Upper lobe of right lung (tissue), 1 donor: ENCODE measurements at places on chromosomes 2 and 18. TPM values are rescaled to one million over a fixed set of nuclear protein-coding genes. Genes with fewer than 3 reads are reported as not detected.

GRCh38 chr2:180374502-180375281, 367.6 kb upstream of the CWC22 start:
- H3K27ac ChIP-seq, result no peak overlapping the region
- no peak for DNase-seq
- no peaks in the 10 kb centered on the region for H3K4me1 ChIP-seq
- no peaks in the 10 kb centered on the region for H3K27me3 ChIP-seq
- H3K4me3 ChIP-seq, result no peak overlapping the region

DNA sequence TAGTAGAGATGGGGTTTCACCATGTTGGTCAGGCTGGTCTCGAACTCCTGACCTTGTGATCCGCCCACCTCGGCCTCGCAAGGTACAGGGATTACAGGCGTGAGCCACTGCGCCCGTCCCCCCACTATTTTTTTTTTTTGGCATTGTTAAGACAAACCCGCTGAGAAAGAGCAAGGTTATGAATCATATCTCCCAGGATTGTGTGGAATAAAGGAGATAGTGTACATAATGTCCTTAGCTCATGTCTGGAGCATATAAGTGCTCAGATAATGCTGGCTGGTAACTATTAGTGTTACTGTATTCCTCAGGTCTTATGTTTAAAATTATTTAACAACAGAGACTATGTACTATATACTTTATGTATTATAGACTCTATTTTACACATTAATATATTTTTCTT, 36.0 kb downstream of the TTC27 start:
- no peak overlapping the region for H3K4me3 ChIP-seq
- no peaks in the 10 kb centered on the region for H3K4me1 ChIP-seq
- H3K36me3 ChIP-seq, result no peaks in the 10 kb centered on the region
- no peak for DNase-seq
- no peak overlapping the region for H3K27ac ChIP-seq

DNA sequence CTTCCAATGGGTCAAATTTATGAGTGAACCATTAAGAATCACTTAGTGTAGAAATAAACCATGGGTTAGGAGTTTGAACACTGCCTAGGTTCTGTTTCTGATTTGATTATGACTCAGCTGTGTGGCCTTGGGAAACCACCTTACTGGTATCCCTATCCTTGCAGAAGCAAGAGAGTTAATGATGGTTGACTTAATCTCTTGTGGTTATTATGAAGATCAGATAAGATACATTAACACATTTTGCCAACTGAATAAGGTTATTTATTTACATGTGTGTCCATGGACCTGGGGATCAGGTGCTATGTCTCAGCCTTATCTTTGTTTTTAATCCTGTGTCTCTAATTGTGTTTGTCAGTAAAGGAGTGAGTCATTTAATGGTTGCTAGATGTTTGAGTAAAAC, 5.4 kb upstream of the KCNJ13 start:
- no peaks in the 10 kb centered on the region for H3K4me1 ChIP-seq
- no peak overlapping the region for H3K4me3 ChIP-seq
- no peak overlapping the region for H3K27ac ChIP-seq
- H3K36me3 ChIP-seq, result peaks cover 7% of the 10 kb centered on the region
- DNase-seq, result no peak
- H3K27me3 ChIP-seq, result no peaks in the 10 kb centered on the region

DNA sequence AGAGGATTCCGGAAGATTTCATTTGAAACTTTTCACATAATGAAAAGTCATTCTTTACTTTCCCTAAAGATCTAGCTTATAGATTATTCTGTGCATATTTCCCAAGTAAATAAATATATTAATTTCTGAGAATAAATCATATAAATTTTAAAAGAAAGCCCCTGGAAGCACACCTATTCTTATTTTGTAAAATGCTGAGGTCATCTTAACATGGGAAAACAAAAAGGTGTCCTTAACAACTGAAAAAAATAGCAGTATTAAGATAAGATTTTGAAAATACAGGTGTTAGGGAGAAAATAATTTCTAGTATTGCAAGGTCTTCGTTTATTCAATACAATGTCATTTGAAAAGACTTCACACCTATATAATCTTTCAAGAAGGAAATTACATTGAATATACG, 567.5 kb upstream of the CHAC2 start:
- no peak overlapping the region for H3K4me3 ChIP-seq
- H3K36me3 ChIP-seq, result no peaks in the 10 kb centered on the region
- DNase-seq, result no peak
- H3K27me3 ChIP-seq, result no peaks in the 10 kb centered on the region

DNA sequence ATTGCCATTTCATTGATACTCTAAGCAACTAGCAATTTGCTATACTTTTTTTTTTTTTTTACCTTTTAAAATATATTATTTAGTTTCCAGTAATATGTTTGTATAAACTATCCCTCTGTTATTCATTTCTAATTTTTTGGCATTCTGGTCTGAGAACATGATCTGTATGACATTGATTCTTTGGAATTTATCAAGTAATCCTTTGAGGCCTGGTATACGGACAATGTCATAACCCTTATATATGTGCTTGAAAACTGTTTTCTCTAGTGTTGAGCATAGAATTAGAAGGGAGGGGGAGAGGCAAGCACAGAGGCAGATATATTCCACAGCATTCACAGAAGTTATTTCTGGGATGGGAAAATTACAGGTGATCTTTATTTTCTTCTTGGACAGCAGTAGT, 48.2 kb upstream of the POLE4 start:
- H3K4me1 ChIP-seq, result no peaks in the 10 kb centered on the region
- no peaks in the 10 kb centered on the region for H3K27me3 ChIP-seq
- no peak overlapping the region for H3K27ac ChIP-seq
- DNase-seq, result no peak

GRCh38 chr2:54000524-54000923, 29.7 kb upstream of the PSME4 start:
- H3K36me3 ChIP-seq, result no peaks in the 10 kb centered on the region
- H3K27ac ChIP-seq, result no peak overlapping the region
- no peaks in the 10 kb centered on the region for H3K27me3 ChIP-seq
- H3K4me1 ChIP-seq, result no peaks in the 10 kb centered on the region
- no peak overlapping the region for H3K4me3 ChIP-seq

The NCKAP1 gene
- 117 TPM for total RNA-seq
